ENCODE measurements at places on chromosomes 11 and 22. TPM values are rescaled to one million over a fixed set of nuclear protein-coding genes. Genes with fewer than 3 reads are reported as not detected.

DNA sequence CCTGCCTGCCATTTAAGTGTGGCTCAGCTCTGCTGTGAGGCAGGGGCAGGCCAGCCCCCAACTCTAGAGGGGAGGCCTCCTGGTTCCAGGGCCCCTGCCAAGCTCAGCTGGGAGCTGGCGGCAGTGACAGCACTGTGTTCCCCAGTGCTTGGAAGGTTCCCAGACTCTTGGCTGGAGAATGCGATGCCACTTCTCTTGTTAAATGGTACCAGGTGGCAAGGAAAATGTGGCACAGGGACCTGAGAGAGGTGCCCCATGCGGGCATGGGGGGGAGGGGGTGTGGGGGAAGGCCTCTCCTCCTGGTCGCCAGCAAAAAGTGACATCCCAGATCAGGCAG is 8.4 kb upstream of the TNFRSF13C start:
- no peak overlapping the region for H3K4me3 ChIP-seq
- no peak for DNase-seq
- no peak overlapping the region for H3K27ac ChIP-seq
- H3K27me3 ChIP-seq: no peaks in the 10 kb centered on the region
- no peaks in the 10 kb centered on the region for H3K4me1 ChIP-seq
- no peaks in the 10 kb centered on the region for H3K36me3 ChIP-seq

DNA sequence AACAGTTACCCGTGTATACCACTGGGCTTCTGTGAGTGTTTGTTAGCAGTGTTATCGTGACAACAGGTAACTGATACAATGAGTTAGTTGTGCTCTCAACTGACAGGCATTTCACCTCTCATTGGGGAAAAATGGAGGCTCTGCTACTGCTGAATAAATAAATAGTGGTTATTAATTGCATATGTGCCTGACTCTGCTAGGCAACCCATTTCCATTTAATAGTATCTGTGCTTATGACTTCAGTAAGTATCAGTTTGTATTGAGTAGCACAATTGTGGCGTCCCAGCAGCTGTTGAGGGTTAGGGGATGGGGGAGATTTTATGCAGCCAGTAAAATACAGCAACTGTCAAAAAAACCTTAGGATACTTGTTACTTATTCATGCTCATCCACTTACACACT is 123.4 kb upstream of the SEZ6L start:
- no peak for DNase-seq
- H3K27ac ChIP-seq: no peak overlapping the region
- no peaks in the 10 kb centered on the region for H3K27me3 ChIP-seq

- DNase-seq: no peak
- no peaks in the 10 kb centered on the region for H3K4me1 ChIP-seq
- H3K36me3 ChIP-seq: no peaks in the 10 kb centered on the region
- H3K27ac ChIP-seq: no peak overlapping the region
These were observed 110.2 kb downstream of the WT1 start for GRCh38 chr11:32325187-32325586.

DNA sequence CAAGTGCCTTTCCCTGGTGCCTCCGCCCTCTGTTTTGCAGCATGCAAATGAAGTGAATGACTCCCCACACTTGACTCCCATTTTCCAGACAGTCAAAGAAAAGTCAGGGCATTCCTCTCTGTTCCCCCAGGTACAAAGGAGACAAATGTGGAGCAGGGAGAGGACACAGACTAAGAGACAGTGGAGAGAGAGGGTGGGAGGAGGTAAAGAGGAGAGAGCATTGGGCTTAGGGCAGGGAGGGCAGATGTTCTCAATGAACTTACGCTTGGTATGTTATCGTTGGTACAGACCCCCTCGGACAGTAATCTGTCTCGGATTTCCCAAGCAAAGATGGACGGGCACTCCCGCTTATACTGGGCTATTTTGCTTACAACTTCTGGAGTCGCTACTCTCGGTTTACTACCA is 9.8 kb downstream of the PAX6 start:
- no peak overlapping the region for H3K27ac ChIP-seq
- H3K4me3 ChIP-seq: no peak overlapping the region
- H3K36me3 ChIP-seq: no peaks in the 10 kb centered on the region
- DNase-seq: no peak
- no peaks in the 10 kb centered on the region for H3K4me1 ChIP-seq

Gene NEU3
- 9.7 TPM for total RNA-seq

Gene RAB36
- total RNA-seq: 2.9 TPM

- no peaks in the 10 kb centered on the region for H3K4me1 ChIP-seq
- H3K27me3 ChIP-seq: no peaks in the 10 kb centered on the region
- no peaks in the 10 kb centered on the region for H3K36me3 ChIP-seq
- no peak for DNase-seq
- no peak overlapping the region for H3K4me3 ChIP-seq
These were observed 77.3 kb downstream of the COMMD9 start for GRCh38 chr11:36211761-36212430.

DNA sequence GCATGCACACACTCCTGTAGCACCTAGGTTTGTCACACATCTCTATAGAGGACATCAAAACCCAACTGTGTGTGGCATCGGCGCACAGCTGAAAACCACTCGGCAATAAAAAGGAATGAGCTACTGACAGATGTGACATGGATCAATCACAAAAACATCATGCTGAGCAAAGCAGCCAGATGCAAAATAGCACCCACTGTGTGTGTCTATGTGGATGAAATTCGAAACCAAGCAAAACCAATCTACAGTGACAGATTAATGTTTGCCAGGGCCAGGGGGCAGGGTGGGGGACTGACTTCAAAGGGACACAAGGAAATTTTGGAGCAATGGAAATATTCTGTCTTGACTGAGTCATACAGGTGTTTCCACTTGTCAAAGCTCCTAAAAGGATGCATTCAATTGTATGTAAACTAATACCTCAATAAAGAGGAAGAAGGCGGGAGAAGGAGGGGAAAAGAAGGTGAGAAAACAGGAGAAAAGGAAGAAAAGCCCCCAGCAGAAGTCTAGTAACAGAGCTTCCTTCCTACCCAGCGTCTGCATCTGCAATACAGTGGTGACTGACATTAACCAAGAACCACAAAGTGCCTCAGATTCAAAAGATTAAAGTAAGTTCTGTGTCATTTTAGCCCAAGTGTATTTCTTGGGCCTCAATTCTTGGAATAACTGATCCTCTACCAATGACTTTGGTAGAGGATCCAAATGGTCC is 49.8 kb downstream of the PACSIN2 start:
- H3K4me1 ChIP-seq: peaks cover 28% of the 10 kb centered on the region
- no peak for DNase-seq
- no peak overlapping the region for H3K4me3 ChIP-seq
- no peak overlapping the region for H3K27ac ChIP-seq
- no peaks in the 10 kb centered on the region for H3K36me3 ChIP-seq

Data from cardiac muscle cell (in vitro differentiated cells and primary cell).